ENCODE measurements at places on chromosomes 2 and 18.

GRCh38 chr2:156437272-156437930 is 1.2 kb downstream of the GPD2 start:
- DNase-seq = no peak

DNA sequence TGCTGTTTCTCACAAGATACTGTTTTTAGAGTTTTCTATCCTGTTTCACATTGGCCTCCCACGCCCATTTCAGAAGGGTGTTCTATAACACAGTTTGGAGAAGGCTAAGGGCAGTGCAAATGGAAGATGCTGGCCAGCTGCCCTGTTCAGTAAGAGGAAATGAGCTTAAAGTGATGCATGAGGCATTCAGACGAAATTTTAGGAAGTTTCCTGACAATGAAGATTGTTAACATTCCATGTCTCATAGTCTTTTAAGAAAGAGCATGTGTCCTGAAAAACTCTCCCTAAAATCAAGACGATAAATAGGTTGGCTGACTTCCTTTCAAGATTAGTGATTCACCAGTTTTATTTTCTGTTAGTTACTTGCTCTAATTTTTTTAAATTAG is 484.2 kb upstream of the NRP2 start:
- DNase-seq = no peak

DNA sequence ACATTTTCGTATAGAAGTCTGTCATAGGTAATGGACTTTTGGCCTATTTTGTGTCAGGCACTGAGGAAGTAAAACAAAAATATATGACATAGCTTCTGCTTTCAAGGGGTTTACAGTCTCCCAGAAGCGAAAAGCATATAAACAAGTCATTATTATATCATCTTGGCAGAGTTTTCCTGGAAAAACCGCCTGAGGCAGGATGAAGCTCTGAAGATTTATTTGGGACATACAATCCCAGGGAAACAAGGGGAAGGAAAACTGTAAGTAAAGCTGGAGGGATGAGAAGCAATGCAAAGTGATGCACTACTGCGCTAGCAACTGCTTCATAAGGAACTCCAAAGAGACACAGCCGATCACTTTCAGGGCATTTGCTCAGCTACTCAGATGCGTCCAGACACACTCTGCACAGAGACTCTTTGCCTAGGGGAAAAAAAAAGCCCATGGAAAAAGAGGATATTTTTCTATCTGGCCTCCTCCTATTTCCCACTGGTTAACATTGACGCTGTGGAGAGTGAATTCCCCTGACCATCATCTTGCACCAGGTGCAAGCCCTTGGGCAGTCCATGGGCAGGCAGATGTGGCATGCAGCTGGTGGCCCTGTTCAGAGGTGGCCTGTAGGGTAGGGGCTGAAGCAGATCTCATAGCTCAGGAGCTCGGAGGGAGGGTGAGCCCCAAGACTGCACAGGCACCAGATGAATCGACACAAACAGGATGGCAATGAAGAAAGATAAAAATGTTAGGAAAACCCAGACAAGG is 158.1 kb downstream of the METTL4 start:
- DNase-seq = no peak

- no peak for DNase-seq
Observed at GRCh38 chr2:230202430-230203109, 17.2 kb downstream of the SP110 start.

- DNase-seq = no peak
Observed at GRCh38 chr2:234388591-234388990, 108.3 kb downstream of the ARL4C start.

DNA sequence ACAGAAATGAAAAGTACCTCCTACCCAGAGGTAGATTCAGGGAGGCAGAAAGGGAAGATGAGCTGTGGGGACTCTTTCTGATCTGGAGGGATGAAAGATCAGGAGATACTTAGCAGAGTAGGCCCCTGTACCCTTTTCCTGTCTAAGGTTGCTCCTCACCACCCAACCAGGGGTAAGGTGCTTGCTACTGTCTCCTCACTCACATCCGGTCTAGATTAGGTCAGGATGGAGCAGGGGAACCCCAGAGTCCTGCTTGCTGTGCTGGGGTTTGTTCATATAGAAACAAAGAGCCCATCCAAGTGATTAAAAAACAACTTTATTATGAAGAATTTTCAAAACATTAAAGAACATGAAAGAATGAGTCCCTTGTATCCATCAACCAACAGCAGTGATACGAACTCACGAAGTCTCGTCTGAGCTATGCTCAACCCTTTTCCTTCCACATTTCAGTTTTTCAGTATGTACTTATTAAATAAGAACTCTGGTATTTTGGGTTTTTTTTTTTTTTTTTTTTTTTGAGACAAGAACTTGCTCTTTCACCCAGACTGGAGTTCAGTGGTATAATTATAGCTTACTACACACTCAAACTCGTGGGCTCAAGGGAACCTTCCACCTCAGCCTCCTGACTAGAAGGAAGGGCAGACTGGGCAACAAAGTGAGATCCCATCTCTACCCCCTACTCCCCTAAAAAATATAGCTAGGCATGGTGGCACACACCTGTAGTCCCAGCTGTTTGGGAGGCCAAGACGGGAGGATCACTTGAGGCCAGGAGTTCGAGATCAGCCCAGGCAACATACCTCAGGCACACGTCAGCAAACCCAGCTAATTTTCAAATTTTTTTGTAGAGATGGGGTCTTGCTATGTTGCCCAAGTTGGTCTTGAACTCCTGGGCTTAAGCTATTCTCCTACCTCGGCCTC is 28.5 kb upstream of the MCFD2 start:
- DNase-seq = peak; percentile 76

GRCh38 chr2:181122601-181123000 is 142.2 kb downstream of the UBE2E3 start:
- no peak for DNase-seq

GRCh38 chr18:42392416-42392815 is 437.4 kb downstream of the PIK3C3 start:
- no peak for DNase-seq

GRCh38 chr2:77507657-77508056 is 14.5 kb downstream of the LRRTM4 start:
- no peak for DNase-seq

All from activated naive CD8-positive, alpha-beta T cell treated with anti-CD3 and anti-CD28 coated beads for 36 hours (primary cell).